ENCODE measurements at places on chromosomes 1 and 21.

DNA sequence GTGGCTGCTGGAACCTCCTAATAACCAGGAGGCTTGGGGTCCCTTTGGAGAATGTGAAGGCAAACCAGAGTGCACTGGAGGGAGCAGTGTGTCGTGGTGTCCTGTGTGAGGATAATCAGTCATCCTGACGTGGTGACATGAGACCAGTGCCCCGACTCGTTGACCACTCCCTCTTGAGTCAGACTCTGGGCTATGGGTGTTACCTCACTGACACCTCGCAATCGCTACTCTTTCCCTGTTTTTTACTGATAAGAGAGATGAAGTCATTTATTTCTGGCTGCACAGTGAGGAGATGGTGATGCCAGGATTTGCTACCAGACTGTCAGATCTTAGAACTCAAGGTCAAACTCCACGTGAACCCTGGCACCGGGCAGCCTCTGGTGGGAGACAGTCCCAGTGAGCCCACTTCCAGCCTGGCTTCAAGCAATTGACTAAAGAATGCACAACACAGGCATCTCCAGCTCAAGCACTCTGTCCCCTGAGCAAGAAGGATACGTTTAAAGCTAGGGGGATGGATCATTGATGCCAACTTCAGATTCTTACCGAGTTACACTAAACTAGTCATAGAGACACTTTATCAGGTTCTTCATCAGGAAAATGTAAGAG is 30.3 kb downstream of the UBASH3A start:
- no peak for DNase-seq

DNA sequence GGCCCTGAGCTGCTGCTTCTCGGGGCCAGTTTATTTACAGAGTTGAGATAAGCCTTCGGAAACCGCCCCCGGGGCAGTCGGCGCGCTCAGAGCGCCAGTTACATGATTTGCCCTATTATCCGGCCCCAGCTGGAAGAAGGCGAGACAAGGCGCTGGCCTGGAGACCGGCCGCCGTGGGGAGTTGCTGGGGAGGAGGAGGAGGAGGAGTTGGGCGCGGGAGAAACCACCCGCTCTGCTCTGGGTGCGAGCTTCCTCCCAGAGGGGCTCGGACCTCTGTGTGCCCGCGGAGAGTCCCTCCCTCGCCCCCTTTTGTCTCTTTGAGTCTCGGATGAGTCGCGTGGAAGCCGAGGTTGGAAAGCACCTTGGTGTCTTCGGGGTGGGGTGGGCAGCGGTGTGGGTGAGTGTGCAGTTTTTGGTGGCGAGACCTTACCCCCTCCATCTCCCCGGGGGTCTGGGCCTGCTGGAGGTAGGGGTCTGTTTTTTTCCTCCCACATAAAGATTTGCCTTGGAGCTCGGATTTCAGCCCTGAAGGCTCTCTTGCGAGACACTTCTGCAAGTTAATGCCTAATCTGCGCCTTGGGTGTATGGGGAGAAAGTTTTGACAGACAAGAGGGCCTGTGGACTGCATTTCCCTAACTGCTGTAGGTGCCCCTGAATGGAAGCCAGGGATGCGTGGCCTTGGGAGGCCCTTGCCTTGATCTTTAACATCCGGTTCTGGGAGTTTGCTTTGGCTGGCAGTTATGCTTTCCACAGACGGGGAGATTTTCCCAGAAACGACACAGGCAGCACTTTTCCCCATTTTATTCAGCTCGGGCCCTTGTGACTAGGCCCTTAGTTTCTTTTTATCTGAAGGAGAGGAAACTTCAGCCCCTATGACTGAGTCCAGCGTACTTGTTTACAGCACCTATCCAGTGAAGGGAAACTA is 80.0 kb downstream of the NDUFS5 start:
- DNase-seq, result no peak

DNA sequence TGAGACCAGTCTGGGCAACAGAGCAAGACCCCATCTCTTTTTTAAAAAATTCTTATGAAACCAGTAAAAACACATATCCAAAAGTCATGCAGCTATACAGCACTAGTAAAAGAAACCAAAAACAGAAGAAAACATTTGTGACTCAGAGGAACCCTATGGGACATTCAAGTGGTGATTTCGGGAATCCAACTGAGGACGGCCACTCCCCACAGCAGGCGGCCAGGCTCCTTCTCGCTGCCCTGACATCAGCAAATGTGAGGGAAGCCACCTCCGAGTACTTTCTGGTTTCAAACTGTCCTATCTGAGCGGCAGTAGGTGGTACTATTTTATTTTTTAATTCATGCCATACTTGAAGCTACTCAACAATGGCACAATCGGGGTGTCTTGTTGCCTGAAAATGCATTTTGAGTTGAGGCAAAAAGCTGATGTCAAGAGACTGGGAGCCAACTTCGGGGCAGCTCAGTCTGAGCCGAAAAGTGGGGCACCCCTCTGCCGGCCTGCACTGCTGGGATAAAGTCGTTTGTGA is 3.3 kb downstream of the SUMO3 start:
- no peak for DNase-seq

DNA sequence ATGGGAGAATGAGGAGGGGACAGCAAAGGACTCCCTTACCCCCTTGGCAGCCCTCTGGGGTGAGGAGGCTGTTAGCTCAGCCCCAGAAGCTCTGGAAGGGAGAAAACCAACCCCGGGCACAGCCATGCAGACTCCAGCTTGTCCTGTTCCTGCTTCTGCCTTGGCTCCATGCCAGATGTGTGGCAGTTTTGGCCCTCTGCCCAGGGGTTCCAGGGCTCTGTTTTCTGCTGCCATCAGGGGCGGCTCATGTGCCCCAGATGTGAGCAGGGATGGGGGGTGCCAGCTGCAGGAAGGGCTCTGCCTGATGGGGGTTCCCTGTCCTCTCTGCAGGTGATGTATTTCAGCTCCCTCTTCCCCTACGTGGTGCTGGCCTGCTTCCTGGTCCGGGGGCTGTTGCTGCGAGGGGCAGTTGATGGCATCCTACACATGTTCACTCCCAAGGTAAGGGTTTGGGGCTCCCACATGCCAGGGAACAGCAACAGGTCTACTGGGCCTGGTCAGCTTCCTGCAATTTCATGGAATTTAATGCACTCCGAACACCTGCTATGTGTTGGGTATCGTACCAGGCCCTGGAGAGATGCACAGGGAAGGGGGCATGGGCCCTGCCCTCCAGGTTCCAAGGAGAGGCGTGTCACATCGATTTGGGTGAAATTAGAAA is 26.1 kb downstream of the SLC6A17 start:
- DNase-seq, result no peak

GRCh38 chr1:241532864-241533263 is 686 bp downstream of the KMO start:
- no peak for DNase-seq

GRCh38 chr1:36561361-36561724 is 78.6 kb upstream of the CSF3R start:
- no peak for DNase-seq

GRCh38 chr21:25254491-25255174 is 352.6 kb downstream of the MRPL39 start:
- no peak for DNase-seq

- DNase-seq, result no peak
Measured at GRCh38 chr1:229285440-229285839, 14.5 kb downstream of the RAB4A start.

GRCh38 chr1:177429234-177429633 is 258.5 kb downstream of the BRINP2 start:
- no peak for DNase-seq

GRCh38 chr1:72896256-72896655 is 613.9 kb upstream of the NEGR1 start:
- DNase-seq, result no peak

- DNase-seq, result no peak
Measured at GRCh38 chr21:26120828-26121227, 49.7 kb downstream of the APP start.

DNA sequence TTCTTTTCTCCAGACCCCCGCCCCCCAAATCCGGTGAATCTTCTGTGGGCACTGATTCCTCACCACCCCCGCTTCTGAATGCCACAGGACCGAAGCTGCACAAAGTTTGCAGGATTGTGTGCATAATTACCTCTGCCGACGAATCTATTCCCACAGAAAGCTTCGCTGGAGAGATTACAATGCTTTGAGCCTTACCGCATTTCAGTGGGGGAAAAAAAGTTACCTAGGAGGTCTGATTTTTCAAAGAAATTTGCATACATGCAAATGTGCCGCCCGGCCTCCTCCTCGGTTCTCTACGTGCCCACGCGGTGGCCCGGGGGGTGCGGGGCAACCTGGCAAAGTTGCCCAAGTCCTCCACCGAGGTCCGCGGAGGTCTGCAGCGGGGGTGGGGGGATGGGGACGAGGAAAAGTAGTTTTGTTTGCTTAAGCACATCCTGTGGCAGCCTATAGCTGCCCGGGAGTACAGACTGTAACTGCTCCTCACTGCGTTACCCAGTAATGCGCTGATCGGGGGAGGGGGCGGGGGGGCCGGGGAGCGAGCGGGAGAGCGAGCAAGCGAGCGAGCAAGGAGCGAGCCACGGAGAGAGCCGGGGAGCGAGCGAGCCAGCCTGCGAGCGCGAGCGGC is 563 bp upstream of the NFIA start:
- no peak for DNase-seq

DNA sequence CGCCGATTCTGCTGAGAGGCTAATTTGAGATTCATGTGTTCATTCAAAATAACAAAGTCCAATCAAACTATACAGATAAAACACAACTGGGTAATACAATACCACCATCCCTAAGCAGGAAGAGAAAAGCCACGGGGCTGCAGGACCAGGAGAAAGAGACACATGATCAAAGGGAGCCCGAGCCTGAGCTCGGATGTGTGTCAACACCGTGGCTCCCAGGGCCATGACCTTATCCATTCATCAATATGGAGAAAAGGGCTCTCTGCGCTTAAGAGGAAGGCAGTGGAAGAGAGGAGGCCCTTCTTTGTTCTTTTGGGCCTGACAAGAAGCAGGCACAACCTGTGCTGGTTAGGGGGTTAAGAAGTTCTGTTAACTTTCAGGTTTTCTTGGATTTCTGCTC is 56.7 kb downstream of the HUNK start:
- DNase-seq, result no peak

- no peak for DNase-seq
Measured at GRCh38 chr1:4002741-4003140, 102.7 kb upstream of the C1orf174 start.

GRCh38 chr1:175408986-175409385 is 216.4 kb upstream of the KIAA0040 start:
- no peak for DNase-seq

- DNase-seq, result no peak
Measured at GRCh38 chr1:216757110-216757509, 33.9 kb upstream of the ESRRG start.

DNA sequence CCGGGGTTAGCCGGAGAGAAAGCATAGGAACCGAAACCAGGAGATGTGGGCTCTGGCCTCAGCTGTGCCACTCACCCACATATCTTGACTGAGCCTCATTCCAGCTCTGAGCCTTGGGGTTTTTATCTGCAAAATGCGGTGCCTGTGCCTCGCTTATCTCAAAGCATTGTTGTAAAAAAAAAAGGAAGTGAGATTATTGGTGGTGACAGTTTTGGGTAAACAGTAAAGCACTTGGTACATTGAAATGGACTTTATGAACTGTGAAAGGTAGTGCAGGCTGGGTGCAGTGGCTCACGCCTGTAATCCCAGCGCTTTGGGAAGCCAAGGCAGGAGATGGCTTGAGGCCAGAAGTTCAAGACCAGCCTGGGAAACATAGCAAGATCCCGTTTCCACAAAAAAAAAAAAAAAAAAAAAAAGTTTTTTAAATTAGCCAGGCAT is 3.8 kb downstream of the PTAFR start:
- no peak for DNase-seq

DNA sequence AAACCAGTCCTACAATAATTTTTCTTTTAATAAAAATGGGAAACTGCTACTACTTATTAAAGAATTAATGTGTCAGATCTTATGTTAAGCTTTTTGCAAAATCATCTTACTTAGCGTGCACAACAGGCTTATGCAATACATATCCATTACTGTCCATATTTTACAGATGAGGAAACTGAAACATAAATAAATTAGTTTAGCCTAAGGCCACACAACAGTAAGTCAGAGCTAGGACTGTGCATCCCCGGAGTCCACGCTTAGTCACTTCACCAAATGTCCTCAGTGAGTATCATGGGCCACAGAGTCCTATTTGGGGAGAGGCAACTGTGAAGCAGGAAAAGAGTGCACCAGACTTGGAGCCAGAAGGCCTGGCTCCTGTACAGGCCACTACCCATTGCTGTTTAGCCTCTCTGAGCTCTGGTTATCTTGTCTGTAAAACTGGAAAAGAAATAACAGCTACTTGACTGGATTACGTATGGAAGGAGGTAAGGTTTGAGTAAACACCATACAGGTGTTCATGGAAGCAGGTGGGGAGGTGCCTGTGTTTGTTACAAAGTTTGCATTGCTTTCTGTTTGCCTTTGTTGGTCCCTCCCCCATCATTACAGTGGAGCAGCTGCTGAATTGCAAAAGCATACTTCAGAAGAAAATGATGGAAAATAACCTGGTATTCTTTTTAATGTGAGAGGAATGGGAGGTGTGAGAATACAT is 192.8 kb downstream of the FCRL5 start:
- no peak for DNase-seq

GRCh38 chr1:6329851-6330250 is 63.7 kb downstream of the ACOT7 start:
- no peak for DNase-seq

DNA sequence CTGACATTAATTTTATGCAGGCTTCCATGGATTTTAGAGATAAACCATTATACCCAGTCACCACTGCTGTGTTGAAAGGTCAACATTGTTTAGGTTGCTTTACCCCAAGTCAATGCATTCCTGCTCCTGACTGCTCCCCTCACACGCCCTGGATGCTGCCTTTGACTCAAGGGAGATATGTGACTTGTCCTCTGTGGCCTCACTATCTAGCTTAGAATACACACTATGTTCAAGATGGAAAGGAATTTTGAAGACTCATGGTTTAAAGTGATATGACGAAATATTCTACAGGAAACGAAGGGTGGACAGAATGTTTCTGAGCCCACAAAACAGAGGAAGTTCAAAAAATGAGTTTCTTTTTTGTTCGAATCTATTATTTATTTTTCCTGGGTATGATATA is 170.4 kb upstream of the NR5A2 start:
- no peak for DNase-seq

GRCh38 chr1:113493533-113493932 is 103.2 kb downstream of the MAGI3 start:
- no peak for DNase-seq

DNA sequence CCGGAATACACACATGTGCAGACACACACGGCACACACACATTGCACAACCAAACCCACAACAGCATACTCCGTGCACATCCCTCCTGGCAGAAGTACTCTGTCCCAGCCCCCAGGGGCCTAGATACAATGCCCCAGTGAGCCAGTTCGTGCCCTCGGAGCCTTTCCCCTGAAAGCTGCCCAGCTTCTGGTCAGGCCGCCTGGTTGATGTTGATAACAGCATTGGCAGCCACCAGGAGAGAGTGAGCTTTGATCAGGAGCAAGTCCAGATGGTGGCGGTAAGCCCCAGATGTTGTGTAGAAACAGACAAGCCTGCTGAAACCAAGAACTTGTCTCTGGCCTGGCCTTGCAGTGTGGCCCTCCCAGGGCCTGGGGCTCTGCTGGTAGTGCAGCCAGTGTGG is 109.1 kb downstream of the GRIK3 start:
- no peak for DNase-seq
